Mammary microvascular endothelial cell (primary cell): ENCODE measurements at places on chromosomes 3 and 15. TPM values are rescaled to one million over a fixed set of nuclear protein-coding genes. Genes with fewer than 3 reads are reported as not detected.

Gene CLSTN2
- total RNA-seq, result 0.05 TPM in 1 of 2 replicates, not detected in the other

Gene SOX2
- not detected in 2 replicates for total RNA-seq

Gene RYR3
- not detected in 2 replicates for total RNA-seq

Gene PLCB2
- total RNA-seq, result 2.2 and 3.0 TPM in 2 replicates

Gene IL17RB
- not detected in 2 replicates for total RNA-seq

Gene CLDN1
- 11.3 and 12.6 TPM in 2 replicates for total RNA-seq

Gene CHRNA7
- total RNA-seq, result 0.64 and 0.73 TPM in 2 replicates

Gene ADGRG7
- not detected in 2 replicates for total RNA-seq

Gene SLC6A1
- total RNA-seq, result not detected in 2 replicates

Gene TMEM207
- total RNA-seq, result not detected in 2 replicates

Gene TRPM1
- total RNA-seq, result under 0.01 and 0.60 TPM in 2 replicates

Gene TRIM42
- total RNA-seq, result not detected in 2 replicates

Gene SSR3
- total RNA-seq, result 297 and 320 TPM in 2 replicates

Gene CPNE9
- 0.30 TPM in 1 of 2 replicates, not detected in the other for total RNA-seq

Gene CTXN2
- total RNA-seq, result not detected in 2 replicates

Gene LRRC3B
- total RNA-seq, result not detected in 2 replicates

Gene A4GNT
- total RNA-seq, result not detected in 2 replicates

Gene GOLGA8R
- 0.20 TPM in 1 of 2 replicates, not detected in the other for total RNA-seq

Gene DISP2
- total RNA-seq, result 0.13 and 0.39 TPM in 2 replicates

Gene DRD3
- total RNA-seq, result not detected in 2 replicates

Gene ANKRD34C
- not detected in 2 replicates for total RNA-seq

Gene RAB5A
- total RNA-seq, result 53.8 and 57.0 TPM in 2 replicates

Gene CPN2
- not detected in 2 replicates for total RNA-seq

Gene EFCC1
- total RNA-seq, result 0.30 and 0.73 TPM in 2 replicates

Gene AP4E1
- total RNA-seq, result 7.0 and 8.0 TPM in 2 replicates

Gene BFSP2
- not detected in 2 replicates for total RNA-seq

Gene GOLGA6L7
- not detected in 2 replicates for total RNA-seq

Gene ARGFX
- total RNA-seq, result not detected in 2 replicates

Gene MAGI1
- total RNA-seq, result 10.2 and 11.1 TPM in 2 replicates

Gene MAGEF1
- total RNA-seq, result 11.6 and 13.8 TPM in 2 replicates

Gene LHFPL4
- total RNA-seq, result not detected in 2 replicates

Gene GOLGA8T
- total RNA-seq, result not detected in 2 replicates

Gene HIGD2B
- total RNA-seq, result not detected in 2 replicates

Gene CPLX3
- not detected in 2 replicates for total RNA-seq

Gene MOBP
- under 0.01 and 0.05 TPM in 2 replicates for total RNA-seq

Gene ATP10A
- not detected in 2 replicates for total RNA-seq

Gene AMIGO3
- total RNA-seq, result 1.5 TPM in 1 of 2 replicates, not detected in the other

Gene SLC27A2
- 0.34 and 1.2 TPM in 2 replicates for total RNA-seq

Gene LTF
- 0.25 and 3.1 TPM in 2 replicates for total RNA-seq

Gene P2RY1
- 1.7 and 1.8 TPM in 2 replicates for total RNA-seq

Gene PATL2
- 0.33 TPM in 1 of 2 replicates, not detected in the other for total RNA-seq

Gene HYPK
- 10.3 and 16.8 TPM in 2 replicates for total RNA-seq

Gene XCR1
- not detected in 2 replicates for total RNA-seq

Gene KIF15
- total RNA-seq, result 10.7 and 13.8 TPM in 2 replicates

Gene FGF7
- total RNA-seq, result under 0.01 TPM in 1 of 2 replicates, not detected in the other

Gene LRRFIP2
- 55.8 and 64.8 TPM in 2 replicates for total RNA-seq

Gene CEMIP
- total RNA-seq, result 0.10 and 0.67 TPM in 2 replicates

Gene SLC22A13
- 0.07 TPM in 1 of 2 replicates, not detected in the other for total RNA-seq

Gene GOLGA8J
- not detected in 2 replicates for total RNA-seq

Gene CCDC13
- not detected in 2 replicates for total RNA-seq

Gene HRH1
- total RNA-seq, result 11.2 and 12.3 TPM in 2 replicates

Gene CRABP1
- 0.20 TPM in 1 of 2 replicates, not detected in the other for total RNA-seq

Gene MME
- total RNA-seq, result 3.8 and 5.6 TPM in 2 replicates

Gene C3orf49
- total RNA-seq, result not detected in 2 replicates

Gene CSNK1G1
- total RNA-seq, result 15.4 and 16.1 TPM in 2 replicates

Gene RRP9
- 36.6 and 38.9 TPM in 2 replicates for total RNA-seq

Gene PYGO1
- total RNA-seq, result 0.53 and 0.69 TPM in 2 replicates

Gene CILP
- total RNA-seq, result not detected in 2 replicates
